ENCODE measurements at places on chromosomes 1 and 21.

DNA sequence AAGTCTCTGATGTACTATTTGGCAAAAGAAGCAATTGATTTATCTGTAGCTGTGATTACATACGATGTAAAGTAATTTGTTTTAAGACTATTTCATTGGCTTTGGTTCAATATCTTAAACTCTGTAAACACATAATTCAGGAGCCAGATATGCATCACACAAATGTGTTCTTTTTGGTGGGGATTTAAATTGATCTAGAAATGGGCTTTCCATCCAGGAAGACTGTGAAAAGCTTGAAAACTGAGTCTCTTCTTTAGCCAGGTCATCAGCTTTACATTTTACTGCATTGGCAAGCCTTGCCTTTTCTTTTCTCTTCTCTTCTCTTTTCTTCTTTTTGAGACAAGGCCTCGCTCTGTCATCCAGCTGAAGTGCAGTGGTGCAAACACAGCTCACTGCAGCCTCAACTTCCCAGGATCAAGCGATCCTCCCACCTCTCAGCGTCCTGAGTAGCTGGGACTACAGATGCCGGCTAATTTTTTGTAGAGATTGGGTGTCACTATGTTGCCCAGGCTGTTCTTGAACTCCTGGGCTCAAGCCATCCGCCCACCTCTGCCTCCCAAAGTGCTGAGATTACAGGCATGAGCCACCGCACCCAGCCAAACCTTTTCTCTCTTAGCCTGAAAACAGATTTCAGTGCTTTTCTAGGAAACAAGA, 1.4 kb downstream of the RCAN3 start:
- no peak for DNase-seq

- no peak for DNase-seq
Observed at GRCh38 chr21:43868461-43868860, 3.4 kb downstream of the AGPAT3 start.

- DNase-seq = no peak
Observed at GRCh38 chr21:43911935-43912487, 47.0 kb downstream of the AGPAT3 start.

DNA sequence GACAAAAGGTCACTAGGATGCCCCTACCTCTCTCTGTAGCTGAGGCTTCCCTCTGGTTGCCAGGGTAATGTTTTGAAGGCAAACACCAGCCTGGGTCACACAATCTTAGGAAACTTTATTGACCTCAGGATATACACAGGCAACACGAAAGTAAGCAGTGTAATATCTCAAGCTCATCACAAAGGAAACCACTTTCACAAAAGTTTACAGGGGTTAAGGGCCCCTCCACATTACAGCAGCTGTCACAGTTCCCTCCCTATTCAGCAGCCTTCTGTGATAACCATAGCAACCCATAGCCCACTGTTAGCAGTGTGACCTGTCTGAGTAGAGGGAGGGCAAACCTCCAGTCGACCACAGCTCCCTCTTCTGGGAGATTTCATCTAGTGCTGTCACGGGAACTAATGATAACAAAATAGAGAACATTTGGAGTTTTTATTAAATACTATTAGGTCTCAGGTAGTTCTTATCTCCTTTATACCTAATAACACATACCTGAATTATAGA, 149.8 kb downstream of the PTPRC start:
- peak; percentile 27 for DNase-seq

DNA sequence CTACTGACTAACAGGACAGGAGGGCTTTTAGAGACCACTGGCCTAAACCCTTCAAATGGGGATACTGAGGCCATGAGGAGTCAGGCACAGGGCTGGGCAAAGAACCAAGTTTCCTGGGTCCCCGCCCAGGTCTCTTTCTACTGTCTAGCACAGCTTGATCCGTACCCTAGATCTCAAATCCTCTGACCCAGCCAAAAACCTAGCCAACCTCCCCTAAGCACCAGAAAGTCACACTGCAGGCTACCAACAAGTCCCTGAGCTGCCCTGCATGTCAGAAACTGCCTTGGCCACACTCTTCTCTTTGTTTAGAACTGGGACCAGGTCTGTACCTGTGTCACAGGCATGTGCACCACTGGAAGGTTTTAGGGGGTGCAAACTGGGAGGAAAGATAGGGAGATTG, 33.6 kb downstream of the AHDC1 start:
- DNase-seq = no peak

DNA sequence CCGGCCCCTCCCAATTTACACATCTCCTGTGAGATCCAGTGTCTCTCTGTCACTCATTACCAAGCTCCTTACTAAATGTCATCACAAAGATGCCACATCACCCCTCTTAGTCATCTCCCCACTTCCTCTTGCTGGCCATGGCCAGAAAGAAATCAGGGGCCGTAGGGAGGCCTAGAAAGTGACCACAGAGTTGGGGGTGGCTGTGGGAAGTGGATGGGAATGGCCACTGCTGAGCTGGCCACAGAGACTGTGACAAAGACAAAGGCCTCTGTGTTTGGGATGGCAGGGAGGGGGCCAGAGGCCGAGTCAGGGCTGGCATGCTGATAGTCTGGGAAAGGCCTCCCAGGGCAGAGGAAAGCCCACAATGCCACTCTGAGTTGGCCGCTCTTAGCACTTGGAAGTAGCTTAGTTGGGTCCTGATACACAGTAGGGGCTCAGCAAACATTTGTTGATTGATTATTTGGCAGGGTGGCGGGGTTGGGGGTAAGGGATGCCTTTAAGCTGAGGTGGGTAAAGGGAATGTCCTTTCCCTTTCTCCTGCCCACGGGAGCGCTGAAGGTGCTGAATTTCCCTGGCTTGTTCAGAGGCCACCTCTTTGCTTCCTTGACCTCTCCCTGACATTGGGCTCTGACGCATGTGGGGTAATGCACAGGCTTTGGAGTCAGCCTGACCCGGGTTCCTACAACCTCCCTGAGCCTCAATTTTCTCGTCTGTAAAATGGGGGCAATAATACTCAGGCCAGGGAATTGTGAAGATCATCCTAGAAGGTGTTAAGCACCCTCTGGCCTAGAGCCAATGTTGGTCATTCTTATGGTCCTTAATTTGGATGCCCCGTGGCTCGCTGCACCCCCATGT, 13.2 kb downstream of the NAV1 start:
- DNase-seq = no peak

- DNase-seq = peak; percentile 16
Observed at GRCh38 chr1:201026836-201027235, 3.3 kb upstream of the KIF21B start.

- DNase-seq = no peak
Observed at GRCh38 chr1:229972600-229973296, 94.3 kb upstream of the GALNT2 start.

DNA sequence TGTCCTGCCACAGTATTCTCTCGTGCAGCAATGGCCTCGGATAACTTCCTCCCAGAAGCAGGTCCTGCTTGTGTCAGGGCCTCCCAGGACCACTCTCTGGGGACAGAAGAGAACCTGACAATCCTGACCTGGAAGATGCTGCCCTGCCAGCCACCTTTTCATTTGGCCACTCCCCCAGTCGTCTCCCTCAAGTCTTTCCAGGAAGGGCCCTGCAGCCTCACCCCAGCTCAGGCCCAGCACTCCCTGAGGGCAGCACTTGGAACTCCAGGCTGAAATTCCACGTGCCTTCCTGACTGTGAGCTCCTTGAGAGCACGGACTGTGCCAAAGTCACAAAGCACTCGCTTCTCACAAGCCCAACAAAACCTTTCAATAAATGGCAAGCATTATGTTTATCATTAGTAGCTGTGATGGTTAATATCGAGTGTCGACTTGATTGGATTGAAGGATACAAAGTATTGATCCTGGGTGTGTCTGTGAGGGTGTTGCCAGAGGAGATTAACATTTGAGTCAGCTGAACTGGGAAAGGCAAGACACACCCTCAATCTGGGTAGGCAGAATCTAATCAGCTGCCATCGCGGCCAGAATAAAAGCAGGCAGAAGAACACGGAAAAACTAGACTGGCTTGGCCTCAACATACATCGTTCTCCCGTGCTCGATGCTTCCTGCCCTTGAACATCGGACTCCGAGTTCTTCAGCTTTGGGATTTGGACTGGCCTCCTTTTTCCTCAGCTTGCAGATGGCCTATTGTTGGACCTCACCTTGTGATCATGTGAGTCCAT, 2.3 kb upstream of the CLEC20A start:
- no peak for DNase-seq

- no peak for DNase-seq
Observed at GRCh38 chr1:26838474-26839338, 12.2 kb downstream of the ZDHHC18 start.

DNA sequence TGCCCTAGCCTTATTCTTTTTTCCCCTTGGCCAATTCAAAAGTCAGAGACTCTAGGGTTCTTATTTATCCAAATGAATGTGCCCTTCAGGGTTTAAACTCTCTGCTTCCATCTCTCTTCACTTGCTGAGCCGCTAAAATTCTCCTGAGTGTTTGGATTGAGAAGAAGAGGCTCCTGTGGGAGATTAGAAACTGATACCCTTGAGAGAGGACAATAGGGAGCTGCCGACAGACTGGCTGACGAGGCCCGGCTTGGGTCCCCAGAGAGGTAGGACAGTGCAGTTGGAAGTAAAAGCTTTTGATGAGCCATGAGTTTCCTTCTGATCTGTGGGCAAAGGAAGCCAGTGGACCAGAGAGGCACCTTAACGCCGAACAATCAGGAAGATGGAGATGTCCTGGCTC, 41.3 kb upstream of the UBE2U start:
- DNase-seq = peak; percentile 79

DNA sequence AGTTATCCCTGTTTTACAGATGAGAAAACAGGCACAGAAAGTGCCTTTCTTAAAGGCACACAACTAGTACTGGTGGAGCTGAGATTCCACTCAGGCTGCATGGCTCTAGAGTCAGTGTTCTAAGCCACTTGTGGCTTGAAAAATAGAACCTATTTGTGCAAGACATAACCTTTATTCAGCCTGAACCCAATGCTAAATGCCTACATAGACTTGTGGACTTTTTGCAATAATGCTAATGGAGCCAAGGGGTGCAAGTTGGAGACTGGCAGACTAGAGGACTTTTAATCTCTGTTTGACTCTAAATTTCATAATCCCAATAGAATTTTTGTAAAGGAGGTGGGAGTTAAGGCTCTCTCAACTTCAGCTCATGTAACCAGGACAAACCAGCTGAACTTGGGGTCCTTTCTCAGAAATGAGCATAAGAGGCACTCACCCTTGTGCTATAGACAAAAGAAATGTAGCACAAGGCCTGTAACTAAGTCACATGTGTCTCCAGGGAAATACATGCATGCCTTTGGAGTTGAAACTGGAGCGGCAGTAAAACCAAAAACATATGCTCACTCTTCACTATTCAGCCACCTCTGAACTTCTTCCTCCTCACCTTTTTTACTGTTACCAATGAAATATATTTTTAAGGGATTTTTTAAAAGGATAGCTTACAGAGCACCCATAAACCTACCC, 43.0 kb upstream of the AK4 start:
- DNase-seq = no peak

- peak; percentile 47 for DNase-seq
Observed at GRCh38 chr1:115837341-115837739, 3.6 kb downstream of the NHLH2 start.

DNA sequence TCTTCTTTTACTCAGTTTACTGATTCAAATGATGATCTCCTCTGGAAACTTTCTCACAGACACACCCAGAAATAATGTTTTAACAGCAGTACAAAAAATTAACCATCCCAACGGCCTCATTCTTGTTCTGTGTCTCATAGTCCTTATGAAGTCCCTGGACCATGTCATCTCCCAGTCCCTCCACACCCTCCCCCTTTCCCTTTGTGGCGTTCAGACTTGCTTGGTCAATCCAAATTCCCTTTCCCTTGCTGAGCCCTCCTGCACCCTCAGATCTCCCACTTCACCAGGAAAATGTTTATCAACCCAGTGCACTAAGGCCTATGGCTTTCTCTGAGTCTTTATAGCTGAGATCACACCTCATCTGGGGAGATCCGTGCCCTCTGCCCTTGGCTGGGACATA, 85.9 kb downstream of the CENPF start:
- DNase-seq = no peak

DNA sequence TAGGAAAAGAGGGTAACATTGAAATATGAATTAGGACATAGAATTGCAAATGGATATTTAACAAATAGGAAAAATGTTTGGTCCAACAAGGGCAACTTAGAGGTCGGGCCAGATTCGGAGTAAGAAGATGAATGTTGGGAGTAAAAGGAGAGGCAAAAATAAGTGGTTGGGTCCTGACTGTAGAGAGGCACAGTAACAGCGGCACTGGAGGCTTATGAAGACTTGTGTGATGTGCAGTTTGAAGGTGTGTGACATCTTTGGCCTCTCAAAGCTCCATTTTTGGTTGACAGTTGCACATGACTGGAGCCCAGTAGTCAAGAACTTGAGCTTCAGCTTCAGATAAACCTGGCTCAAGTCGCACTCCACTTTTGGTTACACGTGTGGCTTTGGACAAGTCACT, 109.9 kb upstream of the PAXBP1 start:
- DNase-seq = no peak

DNA sequence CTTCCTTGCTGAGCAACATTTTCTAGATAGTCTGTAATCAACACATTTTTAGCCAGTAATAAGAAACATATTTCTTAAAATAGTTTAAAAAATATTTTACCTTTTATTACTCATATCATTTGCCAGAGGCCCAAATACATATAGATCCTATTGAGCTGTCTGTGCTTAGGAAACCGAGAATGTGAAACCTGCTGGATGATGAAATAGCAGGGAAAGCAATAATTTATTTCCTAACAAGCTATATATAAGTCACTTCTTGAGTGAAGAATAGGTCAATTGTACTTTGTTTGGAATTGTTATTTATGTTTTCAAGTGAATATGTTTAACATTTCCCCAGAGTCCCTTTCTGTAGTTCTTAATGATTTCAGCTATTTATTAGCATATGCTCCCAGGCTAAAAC, 339.9 kb upstream of the TMPRSS15 start:
- DNase-seq = no peak

DNA sequence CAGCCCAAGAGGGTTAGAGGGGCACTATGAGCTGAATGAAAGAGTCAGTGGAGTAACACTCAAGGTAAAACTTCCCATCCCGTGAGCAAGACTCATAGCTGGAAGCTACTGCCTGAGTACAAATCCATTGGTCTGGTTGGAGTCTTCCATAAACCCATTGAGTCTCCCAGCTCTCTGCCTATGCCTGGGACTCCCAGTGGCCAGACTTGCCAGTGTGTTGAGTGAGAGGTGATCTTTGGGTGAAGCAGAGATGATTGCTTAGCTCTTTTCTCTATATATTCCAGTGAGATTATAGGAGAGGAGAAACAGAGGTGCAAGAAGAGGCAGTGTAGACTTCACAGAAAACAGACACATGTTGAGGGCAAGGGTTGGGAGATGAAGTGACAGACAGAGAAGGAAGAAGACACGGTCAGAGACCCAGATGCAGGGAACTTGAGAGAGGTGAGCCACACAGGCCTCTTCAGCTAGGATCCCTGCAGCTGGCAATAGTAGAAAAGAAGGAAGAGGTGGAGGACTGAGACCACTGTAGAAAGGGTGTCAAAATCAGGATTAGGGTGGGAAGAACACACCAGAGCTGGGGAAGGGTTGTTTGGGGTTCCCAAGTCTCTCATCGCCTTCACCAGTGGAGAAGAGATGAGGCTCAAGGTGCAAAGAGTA, 3.7 kb downstream of the FOXD2 start:
- DNase-seq = no peak

- no peak for DNase-seq
Observed at GRCh38 chr1:97364086-97364485, 556.7 kb downstream of the DPYD start.

GRCh38 chr21:37907076-37907475, 9.2 kb downstream of the KCNJ6 start:
- DNase-seq = no peak

- DNase-seq = no peak
Observed at GRCh38 chr1:211382182-211382713, 55.6 kb downstream of the TRAF5 start.

GRCh38 chr1:9746651-9747050, 77.1 kb downstream of the CLSTN1 start:
- no peak for DNase-seq
